ENCODE measurements at places on chromosomes 4 and X.

DNA sequence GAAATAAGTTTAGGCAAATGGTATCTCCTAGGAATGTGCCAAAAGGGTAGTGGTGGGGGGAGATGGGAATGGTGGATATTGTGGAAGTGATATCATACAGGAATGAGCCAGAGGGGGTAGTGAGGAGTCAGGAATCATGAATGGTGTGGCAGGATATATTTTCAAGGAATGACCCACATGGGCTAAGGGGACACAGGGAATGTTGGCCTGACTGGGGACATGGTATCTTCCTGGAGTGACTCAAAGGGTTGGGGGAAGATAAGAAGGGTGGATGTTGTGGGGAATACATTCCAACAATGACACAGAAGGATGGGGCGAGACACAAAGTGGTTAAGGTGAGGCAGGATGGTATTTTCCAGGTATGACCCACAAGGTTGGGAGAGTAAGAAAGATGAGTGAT lies 60.6 kb downstream of the MAOA start:
- no peak for DNase-seq

GRCh38 chr4:144592264-144592663 lies 53.7 kb upstream of the HHIP start:
- no peak for DNase-seq

- no peak for DNase-seq
Measured at GRCh38 chr4:6999172-7000086, 43.7 kb upstream of the TADA2B start.

DNA sequence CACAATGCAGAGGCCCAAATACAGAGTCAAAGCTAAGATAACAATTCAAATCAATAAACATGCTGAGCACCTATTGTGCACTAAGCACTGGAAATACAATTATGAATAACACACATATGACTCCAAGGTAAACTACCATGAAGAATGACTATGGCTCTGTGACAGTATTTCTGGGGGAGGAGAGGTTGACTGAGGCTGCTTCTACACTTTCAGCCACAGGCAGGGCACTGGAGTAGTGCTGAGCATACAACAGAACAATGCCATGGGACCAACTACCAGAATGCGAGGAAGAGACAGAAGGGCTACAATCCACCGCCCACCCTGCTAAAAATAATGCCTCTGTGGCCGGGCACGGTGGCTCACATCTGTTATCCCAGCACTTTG lies 13.7 kb downstream of the TEC start:
- DNase-seq = peak; percentile 15

DNA sequence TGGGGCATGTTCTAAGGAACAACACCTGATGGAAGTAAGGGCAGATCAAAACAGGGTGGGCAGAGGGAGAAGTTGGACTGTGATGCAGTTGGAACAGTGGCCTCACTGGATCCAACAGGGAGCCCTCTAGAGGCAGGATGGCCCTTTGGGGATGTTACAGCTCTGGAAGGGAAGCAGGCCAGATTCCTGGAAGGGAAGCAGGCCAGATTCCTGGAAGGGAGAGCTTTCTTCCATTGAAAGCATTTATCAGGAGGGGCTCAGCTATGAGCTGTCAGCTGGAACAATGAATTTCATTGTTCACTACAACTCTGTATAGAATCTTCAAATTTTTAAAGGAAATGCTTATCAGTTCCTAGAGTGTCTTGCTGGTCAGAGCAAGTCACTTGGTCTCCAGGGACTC lies 17.7 kb downstream of the IL15 start:
- peak; percentile 9 for DNase-seq

DNA sequence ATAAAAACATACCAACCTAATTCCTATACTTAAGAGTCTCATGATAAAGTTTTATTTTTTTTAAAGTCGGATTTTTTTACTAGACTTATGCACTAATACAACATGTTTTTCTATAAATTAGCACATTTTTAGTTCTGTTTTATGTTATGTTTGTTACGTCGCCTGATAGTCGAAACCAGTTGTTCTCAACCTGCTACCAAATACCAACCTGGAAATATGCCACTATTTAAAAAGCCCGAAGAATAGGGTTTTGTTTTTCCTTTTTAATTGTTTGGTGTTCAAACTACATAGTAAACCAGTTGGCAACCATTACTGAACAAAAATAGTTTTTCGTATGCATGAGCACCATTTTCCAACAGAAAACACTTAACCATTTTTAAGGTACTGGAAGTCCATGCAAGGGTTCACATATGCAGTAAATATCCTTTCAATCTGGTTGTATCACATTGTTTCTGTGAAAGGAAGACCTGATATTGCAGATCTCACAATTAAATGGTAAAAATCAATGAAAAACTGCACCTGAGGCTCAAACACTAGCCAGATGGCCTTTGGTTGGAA lies 1.4 kb downstream of the WDFY3 start:
- no peak for DNase-seq

DNA sequence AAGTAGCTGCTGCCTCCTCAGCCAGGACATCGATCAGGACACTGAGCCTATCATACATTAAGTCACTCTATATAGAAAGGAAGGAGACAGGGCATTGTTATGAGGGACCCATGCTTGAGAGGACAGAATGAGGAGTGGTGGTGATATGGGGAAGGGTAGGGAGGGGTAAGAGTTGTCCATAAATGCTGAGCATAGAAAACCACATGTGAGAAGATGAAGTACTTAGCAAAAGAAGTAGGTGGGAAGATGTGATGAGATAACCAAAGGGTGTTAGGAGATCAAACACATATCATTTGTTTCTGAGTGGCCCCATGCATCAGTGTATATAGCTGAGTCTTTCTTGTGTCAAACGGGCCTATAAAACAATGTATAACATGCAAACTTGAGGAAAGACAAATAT lies 84.1 kb downstream of the DGKK start:
- DNase-seq = no peak

DNA sequence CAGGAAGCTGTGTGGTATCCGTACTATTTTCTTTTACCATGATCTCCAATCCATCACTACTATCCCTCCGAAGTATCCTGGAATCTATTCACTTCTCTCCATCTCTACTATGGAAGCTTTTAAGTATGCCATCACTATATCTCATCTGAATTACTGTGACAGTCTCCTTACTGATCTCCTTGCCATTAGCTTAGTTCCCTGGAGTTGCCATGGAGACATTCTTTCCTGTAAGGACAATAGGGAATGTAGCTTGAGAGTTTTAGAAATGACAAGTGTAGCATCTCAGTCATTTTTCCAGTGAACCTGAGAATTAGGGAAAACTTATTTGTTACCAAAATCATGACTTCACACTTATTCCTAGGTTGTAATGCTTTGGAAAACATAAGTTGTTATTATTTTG lies 86.3 kb downstream of the HPGD start:
- DNase-seq = no peak

- peak; percentile 57 for DNase-seq
Measured at GRCh38 chr4:146382194-146382593, 139.5 kb downstream of the SLC10A7 start.

DNA sequence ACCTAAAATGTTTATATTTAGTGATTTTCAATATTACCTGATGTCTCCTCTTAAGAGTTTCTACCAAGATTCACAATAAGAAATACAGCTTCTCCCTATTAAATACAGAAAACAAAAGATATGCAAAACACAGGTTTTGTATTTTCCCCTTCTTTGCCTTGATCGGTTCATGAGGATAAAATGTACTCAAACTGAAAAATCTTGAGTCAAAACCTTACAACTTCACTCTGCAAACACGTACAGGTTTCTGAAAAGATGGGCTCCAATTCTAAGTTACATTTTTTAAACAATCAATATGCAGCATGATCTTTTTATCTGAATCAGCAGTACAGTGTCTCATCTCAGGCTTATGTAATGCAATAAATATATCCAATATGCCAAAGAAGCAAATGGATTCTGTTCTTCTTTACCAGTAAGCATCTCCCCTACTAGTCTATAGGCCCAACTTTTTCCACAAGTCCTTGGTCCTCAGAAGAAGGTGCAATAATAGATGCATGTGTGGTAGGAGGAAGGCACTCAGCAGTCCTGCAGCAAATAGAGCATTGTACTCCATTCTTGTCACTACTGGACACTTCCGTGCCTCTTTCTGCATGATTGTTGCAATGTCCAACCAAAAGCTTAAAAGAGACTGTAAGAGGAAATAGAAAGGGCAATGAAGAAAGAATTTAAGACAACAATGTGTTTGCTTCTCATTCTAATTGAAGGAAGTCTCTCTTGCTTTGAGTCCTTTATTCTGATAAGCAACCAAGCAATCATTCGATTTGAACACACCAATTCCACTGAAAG lies 3.2 kb downstream of the MAPK10 start:
- no peak for DNase-seq

DNA sequence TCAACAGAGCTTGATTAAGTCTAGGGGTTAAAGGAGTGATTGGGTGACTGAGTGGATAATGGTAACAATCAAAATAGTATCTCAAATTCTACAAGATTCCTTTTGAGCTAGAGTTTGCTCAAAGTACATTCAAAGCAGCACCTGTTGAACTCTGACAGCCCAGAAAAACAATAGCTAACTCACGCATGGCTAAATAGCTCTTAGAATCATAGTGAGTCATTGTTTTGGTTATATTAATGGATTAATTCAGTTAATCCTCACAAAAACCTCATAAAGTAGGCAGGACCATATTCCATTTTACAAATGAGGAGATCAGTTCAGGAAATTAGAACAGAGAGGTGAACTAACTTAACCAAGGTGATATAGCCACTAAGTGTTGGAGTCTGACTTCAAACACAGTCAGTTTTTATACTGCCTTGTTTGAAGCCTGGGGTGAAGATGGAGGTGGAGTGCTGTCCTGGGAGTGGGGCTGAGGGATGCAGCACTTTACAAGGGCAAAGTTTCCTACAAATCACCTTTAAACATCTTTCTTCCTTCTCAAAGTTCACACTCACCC lies 35.9 kb upstream of the PPM1K start:
- no peak for DNase-seq

GRCh38 chr4:163563592-163563991 lies 69.1 kb downstream of the TMA16 start:
- no peak for DNase-seq

- DNase-seq = no peak
Measured at GRCh38 chr4:171718665-171719064, 94.5 kb upstream of the GALNTL6 start.

DNA sequence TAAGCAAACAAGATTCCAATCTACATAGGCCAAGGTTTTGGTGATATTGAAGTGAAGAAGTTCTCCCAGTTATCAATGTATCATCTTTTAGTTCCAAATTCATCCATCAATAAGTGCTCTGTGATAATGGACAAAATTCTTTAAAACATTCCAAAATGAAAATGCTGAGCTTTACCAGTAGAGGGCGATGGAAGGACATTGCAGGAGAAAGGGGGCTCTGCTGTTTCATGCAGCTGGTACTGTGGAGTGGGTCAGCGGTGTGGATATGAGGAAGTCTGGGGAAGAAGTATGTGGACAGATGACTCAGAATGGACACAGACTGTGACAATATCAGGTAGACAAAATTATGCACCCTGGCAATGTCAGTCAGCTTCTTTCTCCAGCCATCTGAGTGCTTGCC lies 46.6 kb upstream of the HS6ST2 start:
- no peak for DNase-seq

DNA sequence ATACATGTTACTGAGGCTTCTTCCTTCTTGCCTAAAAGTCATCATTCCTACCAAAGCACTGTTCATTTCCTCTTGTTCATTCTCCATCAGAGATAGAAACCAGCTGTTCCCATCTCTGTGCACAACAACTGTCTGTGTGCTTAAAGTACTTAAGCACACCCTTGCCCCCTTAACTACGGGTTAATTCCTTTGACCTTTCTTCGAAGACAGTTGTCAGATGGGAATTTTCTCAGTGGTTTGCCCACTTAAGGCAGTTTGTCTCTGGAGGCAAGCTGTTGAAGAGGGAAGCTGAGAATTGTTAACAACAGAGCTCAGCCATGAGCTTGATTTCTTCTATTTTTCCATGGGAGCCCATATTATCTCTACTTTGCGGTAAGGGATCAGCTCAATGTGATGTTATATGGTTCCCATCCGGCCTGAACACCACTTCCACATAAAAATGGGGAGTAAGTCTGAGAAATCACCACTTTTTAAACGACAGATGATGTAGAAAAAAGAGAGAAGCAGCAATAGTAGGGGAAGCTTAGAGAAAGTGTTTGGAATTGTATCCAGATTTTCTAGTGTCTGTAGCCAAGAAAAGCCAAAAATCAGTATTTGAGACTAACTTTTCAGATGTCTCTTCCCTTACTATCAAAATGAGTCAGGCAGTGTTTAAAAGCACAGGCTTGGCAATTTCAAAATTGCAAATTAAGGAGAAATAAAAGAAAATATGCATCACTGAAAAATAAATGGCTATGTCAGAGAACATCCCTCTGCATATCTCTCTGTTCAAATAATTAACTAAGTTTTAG lies 194.4 kb downstream of the SLIT2 start:
- no peak for DNase-seq

DNA sequence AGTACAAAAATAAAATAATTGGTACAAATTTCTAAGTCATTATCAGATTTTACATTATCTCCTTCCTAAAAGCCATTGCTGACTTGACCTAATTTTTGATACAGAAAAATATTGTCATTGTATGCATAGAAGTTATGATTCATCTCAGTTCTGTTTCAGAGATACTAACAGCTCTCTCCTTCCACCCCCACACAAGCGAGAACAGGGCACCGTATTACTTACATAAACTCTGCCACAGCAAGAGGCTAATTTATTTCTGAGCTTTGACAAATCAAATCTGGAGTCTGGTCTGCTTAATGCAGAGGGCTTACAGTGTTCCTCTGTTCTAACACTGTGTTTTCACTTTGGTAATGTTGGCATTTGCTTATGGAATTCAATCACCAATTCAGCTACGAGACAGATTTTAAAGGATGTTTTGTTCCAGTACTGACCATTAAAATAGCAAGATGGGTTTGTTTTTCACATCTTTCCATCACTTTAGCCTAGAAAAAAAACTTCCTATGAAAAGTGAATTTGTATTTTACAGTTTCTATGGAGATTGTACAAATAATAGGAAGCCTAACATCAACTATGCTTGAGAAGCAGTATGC lies 181.8 kb downstream of the USP46 start:
- DNase-seq = no peak

- DNase-seq = no peak
Measured at GRCh38 chrX:137792214-137792613, 226.3 kb downstream of the ZIC3 start.

GRCh38 chr4:58587856-58588255 lies 1477.7 kb upstream of the IGFBP7 start:
- DNase-seq = no peak

- DNase-seq = no peak
Measured at GRCh38 chrX:13793897-13794296, 23.0 kb downstream of the GPM6B start.

- DNase-seq = no peak
Measured at GRCh38 chr4:11701966-11702725, 273.5 kb upstream of the HS3ST1 start.

- DNase-seq = no peak
Measured at GRCh38 chr4:13612569-13612968, 15.0 kb downstream of the BOD1L1 start.

GRCh38 chr4:105641845-105642244 lies 66.6 kb downstream of the INTS12 start:
- peak; percentile 51 for DNase-seq

DNA sequence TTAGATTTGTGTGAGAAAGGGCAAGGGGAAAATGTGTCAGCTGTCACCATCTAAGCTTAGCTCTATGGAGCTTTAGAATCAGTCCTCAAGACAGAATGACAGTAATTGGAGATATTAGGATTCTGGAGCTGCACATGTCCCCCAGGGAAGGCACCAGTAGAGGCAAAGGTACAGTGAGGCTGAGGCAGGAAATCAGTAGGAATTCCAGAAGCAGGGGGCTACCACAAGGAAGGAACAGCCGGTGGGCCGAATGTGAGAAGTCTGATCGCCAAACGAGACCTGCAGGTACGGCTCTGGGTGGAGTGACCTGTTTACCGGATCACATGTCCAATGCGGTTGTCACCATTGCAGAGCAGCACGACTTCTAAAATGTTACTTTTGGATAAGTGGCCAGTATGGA lies 52.6 kb downstream of the RNF150 start:
- DNase-seq = no peak

Data from COR-L47 (cell line).